ENCODE measurements at places on chromosomes 5 and 9.

DNA sequence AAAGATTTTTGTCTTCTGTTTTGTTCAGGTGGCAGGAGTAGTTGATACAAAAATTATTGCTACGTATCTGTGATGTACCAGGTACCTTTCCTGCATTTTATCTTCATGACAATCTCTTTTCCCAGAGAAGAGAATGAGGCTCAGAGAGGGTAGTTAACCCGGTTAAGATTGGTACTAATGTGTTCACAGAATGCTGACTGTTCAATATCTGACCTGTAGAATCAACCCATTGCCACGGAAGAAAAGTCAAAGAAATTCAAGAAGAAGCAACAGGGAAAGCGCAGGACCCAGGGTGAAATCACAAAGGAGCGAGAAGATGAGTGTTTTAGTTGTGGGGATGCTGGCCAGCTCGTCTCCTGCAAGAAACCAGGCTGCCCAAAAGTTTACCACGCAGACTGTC lies 11.8 kb downstream of the RAB24 start:
- DNase-seq: no peak

- no peak for DNase-seq
These were observed 29.8 kb upstream of the MSX2 start for GRCh38 chr5:174694611-174695010.

DNA sequence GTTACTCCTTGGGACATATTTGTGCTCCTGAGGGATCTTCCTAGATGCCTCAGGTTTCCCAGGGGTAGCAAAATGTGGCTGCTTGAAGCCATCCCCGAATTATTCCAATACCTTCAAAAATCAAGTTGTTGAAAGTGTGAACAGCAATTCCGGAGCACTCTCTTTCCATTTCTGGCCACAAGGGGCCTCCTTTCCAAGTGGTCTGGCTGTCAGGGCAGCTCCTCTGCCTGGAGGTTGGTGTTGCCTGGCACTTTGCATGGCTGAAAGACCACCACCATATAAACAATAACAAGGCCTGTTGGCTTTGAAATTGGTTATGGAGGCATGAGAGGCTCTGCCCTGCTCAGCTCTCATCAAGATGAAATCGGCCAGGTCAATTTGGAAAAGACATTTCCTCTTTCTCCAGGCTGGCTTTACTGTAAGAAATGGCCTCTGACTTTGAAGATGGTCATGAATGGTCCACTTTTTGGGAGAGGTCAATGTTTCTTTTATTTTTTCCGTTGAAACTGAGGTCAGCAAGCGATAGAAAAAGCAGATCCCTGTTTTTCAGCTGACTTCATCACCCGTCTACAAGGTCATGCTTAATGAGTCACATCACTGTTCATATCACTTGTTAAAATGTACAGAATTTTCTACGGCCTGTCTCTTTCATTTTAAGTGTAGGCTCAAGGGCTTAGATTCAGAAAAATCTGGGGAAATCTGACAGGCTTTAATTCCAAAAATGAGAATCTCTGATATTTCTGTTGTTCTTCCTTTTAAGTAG lies 481.1 kb upstream of the ZNF608 start:
- DNase-seq: no peak

DNA sequence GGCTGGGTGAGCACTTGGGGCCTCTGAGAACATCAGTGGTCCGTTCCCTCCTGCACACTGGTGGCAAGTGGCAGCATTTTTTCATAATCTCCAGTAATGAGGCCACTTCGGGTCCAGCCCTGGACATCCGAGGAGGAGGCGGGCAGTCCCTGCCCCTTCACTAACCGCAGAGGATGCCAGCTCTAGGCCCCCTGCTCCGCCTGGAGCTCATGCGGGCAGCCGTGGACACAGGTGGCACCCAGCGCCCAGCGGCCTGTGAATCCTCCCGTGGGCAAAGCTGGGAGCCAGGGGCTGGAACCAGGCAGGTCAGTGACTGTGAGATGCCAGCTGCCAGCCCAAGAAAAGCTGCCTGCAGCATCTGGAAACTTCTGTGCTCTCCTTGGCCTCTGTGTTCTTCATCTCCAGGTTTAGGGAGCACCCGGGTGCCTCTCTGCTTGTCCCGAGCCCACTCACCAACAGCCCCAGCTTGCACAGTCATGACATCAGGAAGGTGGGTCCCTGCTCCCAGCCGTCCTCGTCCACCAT lies 92.4 kb downstream of the KCNT1 start:
- no peak for DNase-seq

DNA sequence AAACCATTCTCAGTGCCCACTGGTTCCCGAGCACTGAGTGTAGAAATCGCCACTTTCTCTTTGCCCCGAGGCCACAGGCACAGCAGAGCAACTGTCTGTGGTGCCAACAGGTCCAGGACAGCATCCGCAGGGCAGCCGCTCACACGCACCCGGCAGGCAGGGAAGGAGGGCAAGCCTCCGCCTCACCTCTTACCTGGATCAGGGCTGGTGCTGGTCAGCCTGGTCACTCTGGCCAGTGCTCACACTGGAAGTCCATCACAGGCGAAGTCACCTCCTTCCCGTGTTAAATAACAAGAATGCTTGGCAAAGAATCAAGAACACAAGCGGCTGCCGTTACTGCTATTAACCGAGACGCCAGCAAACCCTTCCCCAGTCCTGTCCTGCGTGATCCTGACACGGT lies 13.7 kb downstream of the DIPK1B start:
- DNase-seq: no peak

DNA sequence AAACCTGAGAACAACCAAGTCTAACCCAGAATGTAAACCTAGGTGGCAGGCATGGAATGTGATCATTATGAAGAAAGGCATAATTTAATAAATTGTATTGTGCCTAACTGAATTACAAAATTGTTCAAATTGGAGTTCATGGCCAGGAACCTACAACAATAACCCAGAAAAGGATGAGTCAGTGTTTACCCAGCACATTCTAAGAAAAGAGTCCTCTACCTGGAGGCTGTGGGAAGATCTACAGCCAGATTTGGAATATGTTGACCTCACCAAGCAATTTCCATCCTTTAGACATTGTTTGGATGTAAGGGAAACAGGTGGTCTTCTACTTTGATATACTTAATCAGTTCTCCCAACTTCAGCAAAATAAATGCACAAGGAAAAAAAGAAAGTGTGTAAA lies 152.2 kb downstream of the TMEM161B start:
- no peak for DNase-seq

GRCh38 chr5:89755024-89755423 lies 654.5 kb downstream of the CETN3 start:
- no peak for DNase-seq

DNA sequence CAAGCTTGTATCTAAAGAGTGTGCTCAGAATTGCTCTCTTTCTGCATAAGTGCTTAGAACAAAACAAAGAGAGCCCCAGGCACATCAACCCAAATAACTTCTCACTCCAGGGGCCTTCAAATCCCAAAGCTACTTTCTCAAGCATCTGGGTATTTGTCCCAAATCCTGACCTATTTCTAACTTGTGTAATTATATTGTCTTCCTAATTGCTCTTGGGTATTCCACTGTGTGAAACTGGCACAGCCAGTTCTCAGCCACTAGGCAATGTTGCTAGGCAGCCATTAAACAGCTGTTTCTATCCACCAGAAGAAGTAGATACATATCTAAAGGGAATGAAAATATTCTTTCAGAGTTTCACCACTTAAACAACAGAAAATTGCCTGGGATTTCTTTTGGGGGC lies 198.8 kb downstream of the PRELID2 start:
- DNase-seq: no peak
